ENCODE measurements at places on chromosomes 5 and 9.

DNA sequence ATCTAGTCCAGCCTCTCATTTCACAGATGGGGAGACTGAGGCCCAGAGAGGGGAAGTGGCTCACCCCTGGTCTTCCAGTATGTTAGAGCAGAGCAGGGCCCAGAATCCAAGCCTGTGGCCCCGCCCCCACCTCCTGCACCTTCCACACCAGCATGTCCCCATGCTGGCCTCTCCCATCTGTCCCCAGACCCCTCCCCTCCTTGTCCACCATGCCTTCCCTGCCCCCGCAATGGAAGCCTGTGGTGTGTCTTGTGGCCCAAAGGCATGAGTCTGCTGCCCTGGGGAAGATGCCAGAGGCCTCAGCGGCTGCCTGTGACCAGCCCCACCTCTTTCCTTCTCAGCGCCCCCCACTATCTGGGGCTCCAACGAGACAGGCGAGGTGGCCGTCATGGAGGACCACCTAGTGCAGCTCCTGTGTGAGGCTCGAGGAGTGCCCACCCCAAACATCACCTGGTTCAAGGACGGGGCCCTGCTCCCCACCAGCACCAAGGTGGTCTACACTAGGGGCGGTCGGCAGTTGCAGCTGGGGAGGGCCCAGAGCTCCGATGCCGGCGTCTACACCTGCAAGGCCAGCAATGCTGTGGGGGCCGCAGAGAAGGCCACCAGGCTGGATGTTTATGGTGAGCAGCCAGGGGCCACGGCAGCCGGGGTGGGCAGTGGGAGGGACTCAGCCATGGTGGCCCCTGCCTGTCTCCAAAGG is 87.2 kb downstream of the HMCN2 start:
- no peak for DNase-seq

- no peak for DNase-seq
Measured at GRCh38 chr5:146233441-146233840, 30.0 kb downstream of the RBM27 start.

- no peak for DNase-seq
Measured at GRCh38 chr5:36656556-36656955, 50.1 kb downstream of the SLC1A3 start.

DNA sequence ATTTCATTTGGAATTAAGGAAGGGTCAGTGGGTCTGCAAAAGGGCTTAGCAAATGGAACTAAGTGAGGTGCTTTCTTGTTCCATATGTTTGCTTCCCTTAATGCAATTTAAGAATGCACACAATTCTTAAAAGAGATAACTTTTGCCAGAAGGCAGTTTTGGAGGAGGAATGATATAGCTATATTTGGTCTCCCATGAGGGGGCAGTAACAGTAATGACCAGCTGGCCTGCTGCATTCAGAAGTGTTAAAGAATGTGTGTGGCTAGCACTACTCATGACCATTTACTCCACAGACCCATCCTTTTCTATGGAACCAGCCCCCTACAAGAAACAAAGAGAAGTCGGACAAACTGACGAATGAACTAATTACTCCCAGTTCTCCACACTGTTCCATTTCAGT is 638.9 kb downstream of the RAB3C start:
- DNase-seq, result no peak

GRCh38 chr9:132793606-132794580 is 84.2 kb downstream of the AK8 start:
- no peak for DNase-seq

Data from brain microvascular endothelial cell (primary cell).